IPS DF 19.7 (cell line): ENCODE measurements at places on chromosomes 1 and 21.

GRCh38 chr1:64019818-64020217, 183.6 kb upstream of the UBE2U start:
- DNase-seq: no peak

GRCh38 chr21:45248893-45249381, 38.8 kb downstream of the POFUT2 start:
- DNase-seq: no peak

- no peak for DNase-seq
Measured at GRCh38 chr21:44529503-44530125, 10.4 kb downstream of the KRTAP10-1 start.

GRCh38 chr1:91809317-91809716, 76.6 kb downstream of the TGFBR3 start:
- no peak for DNase-seq

DNA sequence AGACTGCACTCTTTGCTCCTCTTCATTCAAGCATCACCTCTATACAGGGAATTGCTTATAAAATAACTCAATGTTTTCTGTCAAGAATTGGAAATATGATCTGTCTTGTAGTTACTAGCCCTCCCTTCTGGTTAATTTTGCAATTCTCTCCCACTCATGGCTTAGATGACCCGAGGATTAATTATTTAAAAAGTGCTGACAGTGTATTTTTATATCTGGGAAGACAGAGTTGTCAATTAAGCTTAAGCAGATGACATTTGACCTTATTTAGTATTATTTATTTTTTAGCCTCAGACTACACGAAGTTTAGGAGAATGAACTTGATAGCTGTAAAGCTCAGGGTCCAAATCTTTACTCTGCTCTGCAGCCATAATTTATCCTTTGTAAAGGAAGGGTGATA, 538.5 kb downstream of the NEGR1 start:
- DNase-seq: no peak

DNA sequence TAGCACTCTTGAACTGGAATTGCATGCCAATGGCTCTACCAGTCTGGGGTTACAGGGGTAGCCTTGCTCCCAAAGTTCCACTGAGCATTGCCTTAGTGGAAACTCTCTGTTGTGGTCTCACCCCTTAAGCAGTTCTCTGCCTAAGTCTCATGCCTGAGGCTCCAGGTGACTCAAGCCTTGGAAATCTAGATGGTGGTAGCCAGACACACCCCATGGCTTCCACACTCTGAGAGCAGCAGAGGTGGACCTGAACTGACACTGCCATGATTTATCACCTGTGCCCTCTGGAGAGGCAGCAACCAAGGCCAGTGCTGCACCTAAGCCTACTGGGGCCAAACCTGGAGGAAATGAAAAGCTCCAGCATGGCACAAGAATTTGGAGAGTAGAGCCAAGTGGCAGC, 285.7 kb upstream of the PKN2 start:
- no peak for DNase-seq

- DNase-seq: no peak
Measured at GRCh38 chr1:86748622-86749373, 44.4 kb downstream of the SH3GLB1 start.

- DNase-seq: no peak
Measured at GRCh38 chr21:30146558-30147282, 19.9 kb downstream of the CLDN17 start.
